ENCODE measurements at places on chromosomes 2 and 18.

- no peak for DNase-seq
Observed at GRCh38 chr2:148560496-148560895, 84.1 kb upstream of the EPC2 start.

DNA sequence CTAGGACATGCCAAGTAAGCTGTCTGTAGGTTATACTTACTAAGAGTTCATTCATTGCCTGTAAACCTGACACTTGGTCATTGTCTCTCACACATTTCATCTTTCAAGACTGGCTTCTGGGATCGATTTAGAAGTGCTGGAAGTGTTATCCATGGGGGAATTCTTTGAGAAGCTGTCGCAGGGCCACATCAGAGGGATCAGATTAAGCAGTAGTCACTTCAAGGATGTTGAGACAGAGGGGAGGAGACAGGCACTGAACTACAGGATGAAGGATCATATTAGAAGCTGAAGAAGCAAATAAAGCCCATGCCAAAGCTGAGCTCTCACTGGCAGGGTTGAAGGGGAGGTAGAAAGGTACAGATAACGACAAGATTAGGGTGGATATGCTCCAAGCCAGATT, 49.0 kb downstream of the CDK15 start:
- DNase-seq: no peak

DNA sequence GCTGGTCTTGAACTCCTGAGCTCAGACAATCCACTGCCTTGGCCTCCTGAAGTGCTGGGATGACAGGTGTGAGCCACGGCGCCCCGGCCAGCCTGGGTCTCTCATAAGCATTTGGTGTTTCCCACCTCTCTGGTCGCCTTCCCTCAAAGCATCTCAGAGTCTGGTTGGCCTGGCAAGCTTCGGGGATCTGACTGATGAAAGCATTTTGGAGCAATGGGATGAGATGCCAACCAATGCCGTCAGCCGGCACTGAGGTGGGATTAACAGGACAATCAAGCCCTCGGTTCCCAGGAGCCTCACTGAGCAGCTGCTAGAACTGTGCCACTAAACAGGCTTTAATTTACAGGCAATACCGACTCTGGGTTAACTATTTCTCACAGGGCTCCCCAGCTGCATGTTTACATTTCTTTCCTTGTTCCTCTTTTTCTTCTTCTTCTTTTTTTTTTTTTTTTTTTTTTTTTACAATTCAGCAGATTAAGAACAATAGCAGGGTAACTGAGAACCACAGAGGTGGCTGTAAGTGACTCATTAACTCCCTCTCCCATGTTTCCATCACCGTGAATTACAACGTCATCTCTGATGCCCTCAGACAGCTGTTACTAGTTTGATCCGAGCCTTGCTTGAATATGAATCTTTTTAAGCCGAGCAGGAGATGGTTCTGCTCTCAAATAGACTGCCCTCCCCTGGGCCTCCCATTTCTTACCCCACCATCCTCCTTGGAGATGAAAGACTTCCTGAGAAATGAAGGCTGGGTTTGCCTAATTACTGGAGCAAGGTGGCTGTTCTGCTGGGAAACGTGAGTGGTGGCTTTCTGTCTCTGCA, 37.9 kb downstream of the ODC1 start:
- no peak for DNase-seq

- no peak for DNase-seq
Observed at GRCh38 chr2:105793196-105793975, 48.7 kb downstream of the NCK2 start.

DNA sequence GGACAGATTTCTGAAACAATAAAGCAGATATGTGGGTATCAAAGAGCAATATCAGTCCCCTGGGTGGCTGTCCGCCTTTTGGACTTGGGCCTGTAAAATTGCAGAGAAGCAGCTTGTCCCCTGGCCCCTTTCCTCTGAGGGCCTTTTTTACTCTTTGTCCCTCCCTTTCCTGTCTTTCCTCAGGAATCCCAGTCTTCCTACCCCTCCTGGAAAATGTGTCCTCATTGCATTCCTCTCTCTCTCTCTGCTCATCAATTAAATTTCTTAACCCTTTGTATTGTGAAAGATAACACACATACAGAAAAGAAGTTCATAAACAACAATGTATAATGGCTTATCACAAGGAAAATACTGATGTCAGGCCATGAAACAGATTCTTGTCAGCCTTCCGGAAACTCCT, 3.0 kb upstream of the GRB14 start:
- DNase-seq: no peak

DNA sequence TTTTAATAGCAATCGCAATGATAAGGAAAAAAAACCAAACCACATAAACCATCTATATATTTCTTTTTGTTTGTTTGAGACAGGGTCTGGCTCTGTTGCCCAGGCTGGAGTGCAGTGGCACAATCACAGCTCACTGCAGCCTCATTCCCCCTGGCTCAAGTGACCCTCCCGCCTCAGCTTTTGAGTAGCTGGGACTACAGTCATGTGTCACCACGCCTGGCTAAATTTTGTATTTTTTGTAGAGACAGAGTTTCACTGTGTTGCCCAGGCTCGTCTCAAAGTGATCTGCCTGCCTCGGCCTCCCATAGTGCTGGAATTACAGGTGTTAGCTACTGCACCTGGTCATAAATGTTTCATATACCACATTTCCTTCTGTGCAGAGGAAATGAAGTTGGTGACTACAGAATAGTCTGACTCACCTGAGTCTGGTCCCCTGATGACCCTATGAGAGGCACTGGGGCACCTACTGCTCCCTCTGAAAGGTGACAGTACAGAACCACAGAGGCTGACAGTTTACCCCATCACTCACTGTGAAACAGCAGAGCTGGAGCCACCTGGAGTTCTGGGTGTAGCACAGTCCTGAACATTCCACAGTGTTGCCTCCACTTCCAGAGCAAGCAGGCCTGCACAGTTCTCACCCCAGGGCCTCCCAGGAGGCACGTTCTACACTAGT, 183.7 kb upstream of the PXDN start:
- no peak for DNase-seq

DNA sequence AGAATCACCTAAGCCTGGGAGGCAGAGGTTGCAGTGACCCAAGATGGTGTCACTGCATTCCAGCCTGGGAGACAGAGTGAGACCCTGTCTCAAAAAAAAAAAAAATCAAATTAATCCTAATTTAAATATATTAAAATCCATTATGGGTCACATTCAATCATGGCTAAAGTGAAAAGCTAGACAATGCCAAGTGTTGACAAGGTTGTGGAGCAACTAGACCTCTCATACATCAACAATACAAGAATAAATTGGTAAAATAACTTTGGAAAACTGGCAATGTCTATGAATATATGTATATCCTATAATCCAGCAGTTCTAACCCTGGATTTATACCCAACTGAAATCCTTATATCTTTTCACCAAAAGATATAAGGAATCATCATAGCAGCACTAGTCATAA, 23.4 kb upstream of the ATL2 start:
- no peak for DNase-seq

DNA sequence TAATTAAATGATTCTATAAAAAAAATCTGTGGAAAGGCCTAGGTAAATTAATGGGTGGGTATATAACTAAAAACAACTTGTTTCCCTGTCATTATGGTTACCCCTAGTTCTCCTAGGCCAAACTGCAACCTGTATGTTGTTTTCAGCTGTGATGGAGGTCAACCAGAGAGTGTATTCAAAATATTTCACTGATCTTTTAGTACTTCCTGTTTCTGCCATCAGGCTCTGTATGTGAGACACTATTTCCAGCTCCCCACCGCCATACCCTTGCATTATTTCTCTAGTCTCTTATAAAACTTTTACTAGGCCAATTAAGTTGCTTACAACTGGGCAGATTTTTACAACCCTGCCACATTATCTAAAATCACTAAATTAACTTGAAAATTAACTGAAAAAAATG, 21.0 kb upstream of the CDKL4 start:
- DNase-seq: no peak

DNA sequence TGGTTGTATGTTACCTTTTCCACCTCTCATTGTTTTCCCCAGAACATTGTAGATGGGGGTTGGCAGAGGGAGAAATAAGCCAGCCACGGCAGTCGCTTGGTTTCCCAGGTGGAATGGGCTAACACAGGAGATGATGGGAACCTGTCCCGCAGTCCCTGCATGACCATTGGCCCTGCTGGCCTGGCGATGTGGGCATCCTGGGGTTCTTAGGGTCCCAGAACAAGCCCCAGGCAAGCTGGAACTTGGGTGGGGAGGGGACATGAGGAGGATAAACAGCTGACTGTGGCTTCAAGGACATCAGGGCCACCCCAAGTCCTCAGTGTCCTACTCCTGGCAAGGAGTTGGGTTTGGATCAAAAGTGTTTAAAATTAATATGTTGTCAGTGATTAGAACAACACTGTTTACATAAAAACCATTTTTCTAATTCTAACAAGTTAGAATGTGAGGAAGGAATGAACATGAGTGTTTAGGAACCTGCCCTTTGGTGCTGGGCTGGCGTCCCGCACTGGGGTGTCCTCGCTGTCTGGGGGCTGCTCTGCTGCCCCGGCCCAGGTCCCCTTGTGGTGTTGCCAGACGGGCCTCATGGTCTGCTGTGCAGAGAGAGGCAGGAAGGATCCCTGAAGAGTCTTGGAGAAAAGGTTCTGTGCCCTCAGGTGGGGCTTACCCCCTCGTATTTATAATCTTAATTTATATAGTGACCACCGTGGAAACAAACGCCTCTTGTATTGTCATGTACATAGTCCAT, 95.1 kb downstream of the USP40 start:
- DNase-seq: peak; percentile 45

GRCh38 chr2:212766921-212767320, 228.3 kb upstream of the ERBB4 start:
- no peak for DNase-seq

GRCh38 chr2:119879502-119879901, 119.8 kb downstream of the PTPN4 start:
- DNase-seq: no peak

- DNase-seq: no peak
Observed at GRCh38 chr2:84925336-84925723, 19.9 kb downstream of the TMSB10 start.

- DNase-seq: no peak
Observed at GRCh38 chr2:217330647-217331046, 470.8 kb upstream of the TNP1 start.

- no peak for DNase-seq
Observed at GRCh38 chr2:29433920-29434319, 318.7 kb downstream of the CLIP4 start.

DNA sequence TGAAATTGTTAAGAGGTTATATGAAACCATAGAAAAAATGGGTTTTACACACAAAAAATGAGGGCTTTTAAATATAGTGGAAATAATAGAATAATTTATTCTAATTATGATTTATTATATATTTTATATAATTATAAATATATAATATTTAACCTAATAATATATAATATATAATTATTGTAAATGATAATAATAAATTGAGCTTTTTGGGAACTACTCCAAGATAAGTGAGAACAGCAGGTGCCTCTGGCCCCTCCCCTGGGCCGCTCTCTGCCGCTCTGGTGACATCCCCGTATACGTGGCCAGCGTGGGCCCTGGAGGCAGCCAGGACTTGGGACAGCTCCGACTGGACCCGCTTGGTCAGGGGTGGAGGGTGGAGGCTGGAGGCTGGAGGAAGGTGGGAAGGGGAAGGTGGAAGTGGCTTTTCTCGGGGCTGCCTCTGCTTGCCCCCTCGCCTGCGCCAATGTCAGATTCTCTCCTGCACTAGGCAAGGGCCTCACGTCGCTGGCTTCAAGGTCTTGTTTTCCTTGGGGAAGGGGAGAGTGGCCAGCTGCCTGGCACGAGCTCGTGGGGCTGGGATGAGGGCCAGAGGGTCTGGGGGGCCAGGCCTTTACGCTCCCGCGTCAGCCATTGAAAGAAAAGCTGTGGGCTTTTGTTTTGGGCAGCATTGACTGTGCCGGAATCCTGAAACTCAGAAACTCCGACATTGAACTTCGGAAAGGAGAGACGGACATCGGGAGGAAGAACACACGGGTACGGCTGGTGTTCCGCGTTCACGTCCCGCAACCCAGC, 54.8 kb downstream of the NFATC1 start:
- DNase-seq: no peak

GRCh38 chr2:48940606-48941005, 185.1 kb upstream of the LHCGR start:
- DNase-seq: no peak

DNA sequence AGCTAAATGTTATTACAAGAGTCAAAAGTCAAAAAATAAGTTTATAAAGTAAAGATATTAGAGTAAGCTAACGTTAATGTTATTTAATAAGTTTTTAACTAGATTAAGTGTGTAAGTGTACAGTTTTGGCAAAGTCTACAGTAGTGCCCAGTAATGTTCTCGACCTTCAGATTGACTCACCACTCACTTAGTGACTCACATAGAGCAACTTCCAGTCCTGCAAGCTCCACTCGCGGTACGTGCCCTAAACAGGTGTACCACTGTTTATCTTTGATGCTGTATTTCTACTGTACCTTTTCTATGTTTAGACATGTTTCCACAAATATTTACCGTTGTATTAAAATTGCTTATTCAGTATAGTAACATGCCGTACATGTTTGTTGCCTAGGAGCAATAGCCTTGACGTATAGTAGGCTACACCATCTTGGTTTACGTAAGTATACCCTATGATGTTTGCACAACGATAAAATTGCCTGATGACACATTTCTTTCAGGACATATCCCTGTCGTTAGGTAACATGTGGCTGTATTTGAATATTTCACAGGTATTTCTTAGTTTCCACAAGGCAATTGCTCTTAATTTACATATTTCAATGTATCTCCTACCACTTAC, 1641.9 kb upstream of the PIK3C3 start:
- no peak for DNase-seq

- DNase-seq: no peak
Observed at GRCh38 chr2:85905187-85905666, 16.4 kb upstream of the ST3GAL5 start.

DNA sequence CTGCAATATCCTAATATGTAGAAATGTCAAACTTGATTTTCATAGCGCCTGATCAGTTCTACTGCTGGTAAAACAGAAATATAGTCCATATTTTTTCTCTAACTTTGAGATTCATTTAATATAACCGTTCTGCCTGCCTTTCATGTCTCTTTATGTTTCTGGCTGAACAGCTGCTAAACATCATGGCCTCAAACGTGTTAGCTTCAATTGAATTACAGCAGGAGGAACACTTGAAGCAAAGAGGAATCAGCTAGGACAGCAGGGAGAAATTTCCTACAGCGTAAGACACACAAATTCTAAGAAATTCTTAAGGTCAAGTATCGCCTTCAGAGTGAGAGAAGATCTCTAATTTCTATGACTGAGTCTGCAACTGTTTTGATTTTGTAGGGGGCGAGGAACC, 433.2 kb downstream of the FBXO15 start:
- DNase-seq: no peak

DNA sequence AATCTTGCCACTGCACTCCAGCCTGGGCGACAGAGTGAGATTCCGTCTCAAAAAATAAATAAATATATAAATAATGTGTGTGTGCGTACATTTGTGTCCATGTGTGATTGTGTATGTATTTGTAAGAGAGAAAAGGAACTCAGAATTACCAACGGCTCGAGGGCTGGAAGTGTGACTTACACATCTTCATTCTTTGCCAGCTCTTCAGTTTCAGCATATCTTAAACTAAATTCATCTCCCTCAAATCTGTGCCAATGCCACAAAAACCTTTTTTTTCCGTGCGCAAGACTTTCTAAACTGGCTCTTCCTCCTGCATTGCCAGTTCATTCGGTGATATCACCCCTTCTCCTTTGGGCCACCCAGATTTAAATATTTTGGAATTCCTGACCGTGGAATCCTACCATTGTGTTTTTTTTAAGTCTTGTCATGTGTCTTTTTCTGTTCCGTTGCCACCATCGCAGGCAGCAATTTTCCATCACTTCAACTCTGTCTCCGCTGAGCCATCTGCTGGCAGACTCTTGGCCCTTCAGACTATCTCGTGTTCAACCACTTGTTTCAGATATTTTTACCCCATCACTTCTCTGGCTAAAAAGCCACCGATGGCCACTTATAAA, 77.0 kb upstream of the ZNF532 start:
- no peak for DNase-seq
